Inflammatory macrophage treated with lipopolysaccharide for 1 hour (primary cell): ENCODE measurements at places on chromosomes 7 and 10.

DNA sequence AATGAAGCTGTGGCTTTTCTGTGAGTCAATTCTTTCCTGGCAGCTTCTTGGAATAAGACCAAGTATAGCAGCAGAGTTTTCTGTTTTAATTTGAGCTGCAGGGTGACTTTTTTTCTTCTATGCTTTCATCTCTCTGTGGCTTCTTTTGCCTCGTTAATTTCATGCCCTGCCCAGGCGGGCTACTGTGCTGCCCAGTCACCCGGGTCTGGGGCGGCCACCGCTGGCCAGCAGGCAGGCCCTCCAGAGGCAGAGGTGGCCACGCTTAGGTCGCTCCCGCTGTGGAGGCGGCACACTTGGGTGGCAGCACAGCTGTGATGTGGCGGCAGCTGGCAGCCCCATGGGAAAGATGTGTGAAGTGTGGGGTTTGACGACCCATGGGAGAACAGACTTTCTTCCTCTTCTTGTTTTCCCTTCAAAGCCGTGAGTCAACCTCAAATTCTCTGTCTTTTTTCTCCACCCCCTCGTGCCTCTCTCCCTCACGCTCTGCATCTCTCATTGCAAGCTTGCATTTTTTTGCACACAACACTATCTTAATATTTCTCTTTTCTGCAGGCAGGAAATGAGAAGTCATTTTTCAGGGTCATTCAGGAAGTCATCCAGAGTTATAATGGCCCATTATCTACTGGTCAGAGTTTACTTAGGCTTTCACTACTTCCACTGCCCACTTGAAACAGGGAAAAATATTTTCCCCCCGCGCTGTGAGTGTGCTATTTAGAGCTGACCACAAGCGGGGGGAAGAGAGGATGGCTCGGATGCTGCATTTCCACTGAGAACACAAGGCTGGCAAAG lies 67.8 kb downstream of the EGFR start:
- no peak for DNase-seq

- no peak for DNase-seq
Observed at GRCh38 chr7:95669513-95669912, 73.2 kb upstream of the PDK4 start.

- DNase-seq, result no peak
Observed at GRCh38 chr10:63795094-63795860, 274.1 kb downstream of the REEP3 start.

GRCh38 chr10:119357412-119358151 lies 150.2 kb downstream of the GRK5 start:
- no peak for DNase-seq

GRCh38 chr7:151470711-151471110 lies 30.8 kb upstream of the CRYGN start:
- no peak for DNase-seq
